ENCODE measurements at places on chromosomes 2 and 18.
A peak's percentile ranks its signal among the peaks of the same experiment; 100 is the strongest.

- DNase-seq, result no peak
Measured at GRCh38 chr18:2895391-2895790, 48.6 kb downstream of the EMILIN2 start.

GRCh38 chr2:179336782-179337534, 72.3 kb upstream of the SESTD1 start:
- DNase-seq, result no peak

DNA sequence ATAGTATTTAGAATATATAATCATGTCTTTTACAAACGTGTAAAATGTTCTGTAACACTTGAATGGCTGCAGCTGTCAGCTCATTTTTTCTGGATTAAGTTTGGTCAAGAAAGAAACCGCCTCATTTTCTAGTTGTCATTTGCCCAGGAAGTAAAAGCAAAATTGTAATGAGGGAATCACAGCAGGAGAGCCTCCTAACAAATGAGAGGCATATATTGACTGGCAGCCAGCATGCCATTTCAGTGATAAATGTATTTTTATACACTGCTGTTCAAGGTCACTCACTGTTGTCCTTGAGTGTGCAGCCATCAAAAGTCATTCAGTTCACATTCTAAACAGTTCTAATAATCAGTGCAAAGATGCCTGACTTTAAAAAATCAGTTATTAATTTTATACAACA, 144.3 kb upstream of the BOD1L2 start:
- no peak for DNase-seq

GRCh38 chr2:37189452-37190153, 1.1 kb upstream of the SULT6B1 start:
- DNase-seq, result no peak

DNA sequence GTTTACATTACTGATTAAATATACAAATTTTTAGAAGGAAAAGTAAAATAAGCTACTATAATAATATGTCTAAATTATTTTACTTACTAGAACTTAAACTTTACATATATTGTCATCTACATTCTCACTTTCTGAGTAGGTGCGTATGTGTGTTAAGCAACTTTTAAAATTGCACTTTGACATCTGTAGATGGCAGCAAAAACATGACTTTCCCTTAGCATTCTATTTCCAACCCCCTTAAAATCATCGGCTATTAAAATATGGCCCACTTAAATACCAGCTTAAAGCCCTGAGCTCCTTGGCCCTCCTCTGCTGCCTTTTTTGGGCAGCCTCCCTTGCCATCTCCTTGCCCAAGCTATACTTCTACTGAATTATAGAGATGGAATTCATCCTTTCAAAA, 78.0 kb downstream of the UPP2 start:
- DNase-seq, result peak; percentile 12

DNA sequence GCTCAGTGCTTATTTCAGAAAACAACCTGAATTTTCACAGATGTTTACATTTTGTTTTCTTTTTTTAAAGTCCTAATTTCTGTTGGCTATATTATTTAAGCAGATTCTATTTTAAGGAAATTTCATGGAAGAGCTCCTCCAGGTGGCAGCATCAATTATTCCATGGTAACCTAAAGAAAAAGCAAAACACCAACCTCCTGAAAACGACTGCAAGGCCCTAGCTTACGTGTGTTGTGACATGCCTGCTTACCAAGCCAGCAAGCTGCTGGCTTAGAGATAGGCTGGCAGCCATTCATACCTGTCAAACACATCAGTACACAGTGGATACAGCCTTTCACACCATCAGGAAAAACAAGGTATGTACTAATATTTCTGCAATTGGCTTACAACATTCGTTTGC, 64.9 kb downstream of the LPIN2 start:
- no peak for DNase-seq

DNA sequence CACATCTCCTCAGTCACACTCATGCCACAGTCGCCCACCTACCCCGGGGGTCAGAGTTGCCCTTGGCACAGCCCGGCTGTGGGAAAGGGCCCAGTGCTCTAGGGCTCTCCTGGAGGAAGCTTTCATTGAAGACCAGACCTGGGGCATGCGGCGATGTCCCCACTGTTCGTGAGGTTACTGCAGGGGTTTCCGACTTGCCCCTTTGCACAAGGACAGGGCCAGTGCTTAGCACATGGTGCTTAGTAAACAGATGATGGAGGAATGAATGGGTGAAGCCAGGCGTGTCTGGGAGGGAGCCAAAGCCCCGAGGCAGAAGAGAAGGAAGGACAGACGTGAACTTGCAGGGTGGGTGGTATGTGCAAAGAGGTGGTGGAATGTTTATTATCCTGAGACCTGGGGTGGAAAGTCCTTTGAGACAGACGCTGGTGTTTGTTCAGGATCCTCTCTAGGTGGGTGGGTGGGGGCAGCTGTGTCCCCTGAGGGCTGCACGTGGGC, 205.9 kb upstream of the ARL4C start:
- DNase-seq, result no peak

GRCh38 chr2:217444932-217445331, 557.9 kb downstream of the TNS1 start:
- no peak for DNase-seq

DNA sequence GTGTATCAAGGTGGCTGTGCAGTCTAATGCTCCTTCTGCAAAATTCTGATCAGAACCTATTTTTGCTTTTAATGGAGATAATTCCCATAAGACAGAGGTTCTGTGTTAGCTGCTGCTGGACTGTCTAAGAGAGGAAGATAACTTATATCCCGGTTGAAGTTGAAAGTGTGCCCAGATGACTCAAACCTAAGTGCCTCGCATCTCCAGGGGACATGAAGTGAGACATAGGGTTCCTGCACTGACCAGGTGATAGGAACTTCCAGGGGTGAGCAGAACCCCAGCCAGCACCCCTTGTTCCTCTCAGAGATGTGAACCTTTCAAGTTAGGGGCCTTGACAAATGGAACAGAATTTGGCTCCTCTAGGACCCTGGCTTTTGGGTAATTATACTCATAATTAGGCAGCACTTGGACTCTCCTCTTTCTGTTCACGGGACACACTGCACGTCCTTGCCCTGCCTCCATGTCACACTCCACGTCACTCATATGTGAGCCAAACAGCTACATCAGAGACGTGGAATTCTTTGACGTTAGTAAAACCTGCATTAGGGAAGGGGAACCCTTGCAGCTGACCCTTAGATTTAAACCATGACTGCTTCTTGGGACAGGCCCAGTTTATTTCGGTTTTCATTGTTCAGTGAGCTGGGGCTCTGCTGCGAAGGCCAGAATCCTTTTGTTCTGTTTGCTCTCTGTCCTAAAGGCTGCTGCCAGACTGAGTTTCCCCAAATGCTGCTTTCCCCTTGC, 104.5 kb upstream of the ALPP start:
- DNase-seq, result no peak

- DNase-seq, result no peak
Measured at GRCh38 chr2:128384956-128385355, 66.3 kb upstream of the HS6ST1 start.

GRCh38 chr18:62101321-62101721, 85.5 kb downstream of the PIGN start:
- DNase-seq, result no peak

- no peak for DNase-seq
Measured at GRCh38 chr2:229591611-229592010, 122.7 kb downstream of the DNER start.

DNA sequence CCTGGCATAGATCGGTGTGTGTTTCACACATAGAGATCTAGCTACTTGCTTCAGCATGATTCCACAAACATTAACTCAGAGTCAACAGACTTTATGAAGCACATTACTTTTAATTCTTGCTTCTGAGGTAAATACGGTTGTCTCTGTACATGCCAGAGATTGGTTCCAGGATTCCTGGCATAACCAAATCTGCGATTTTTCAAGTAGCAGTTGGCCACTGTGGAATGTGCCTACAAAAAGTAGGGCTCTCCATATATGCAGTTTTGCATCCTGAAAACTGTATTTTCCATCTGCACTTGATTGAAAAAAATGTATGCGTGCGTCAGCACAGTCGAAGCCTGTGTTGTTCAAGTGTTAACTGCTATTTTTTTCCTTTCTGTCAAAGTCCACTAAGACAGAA, 85.0 kb downstream of the ZAP70 start:
- DNase-seq, result no peak

- peak; percentile 51 for DNase-seq
Measured at GRCh38 chr2:27573452-27573851, 9.4 kb upstream of the ZNF512 start.

DNA sequence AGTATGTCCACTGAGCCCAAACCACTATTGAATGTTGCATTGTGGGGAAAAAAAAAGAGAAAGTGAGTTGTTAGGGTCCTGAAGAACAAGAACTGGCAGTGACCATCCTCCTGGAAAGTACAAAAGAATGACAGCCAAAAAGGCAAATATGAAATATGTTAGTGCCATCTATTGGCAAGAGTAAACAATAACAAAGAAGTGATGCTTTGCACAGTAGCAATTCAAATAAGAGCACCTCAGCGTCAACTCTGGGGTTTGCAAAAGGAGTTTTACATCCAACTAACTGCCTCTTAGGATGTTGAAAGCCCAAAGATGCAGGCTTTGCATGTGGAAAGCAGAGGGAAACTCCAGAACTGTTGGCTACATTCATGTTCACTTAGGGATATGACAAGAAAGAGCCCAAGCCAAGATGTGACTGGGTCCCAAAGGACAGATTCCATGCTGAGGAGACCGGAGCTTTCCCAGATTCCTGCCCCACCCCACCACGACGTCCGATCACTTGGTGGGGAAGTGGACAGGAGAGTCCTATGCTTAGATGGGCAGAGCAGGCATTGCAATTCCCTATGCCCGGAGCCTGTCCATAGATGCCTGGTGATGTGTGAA, 15.6 kb downstream of the TRABD2A start:
- DNase-seq, result no peak

GRCh38 chr2:38480617-38481016, 103.5 kb upstream of the ATL2 start:
- no peak for DNase-seq

DNA sequence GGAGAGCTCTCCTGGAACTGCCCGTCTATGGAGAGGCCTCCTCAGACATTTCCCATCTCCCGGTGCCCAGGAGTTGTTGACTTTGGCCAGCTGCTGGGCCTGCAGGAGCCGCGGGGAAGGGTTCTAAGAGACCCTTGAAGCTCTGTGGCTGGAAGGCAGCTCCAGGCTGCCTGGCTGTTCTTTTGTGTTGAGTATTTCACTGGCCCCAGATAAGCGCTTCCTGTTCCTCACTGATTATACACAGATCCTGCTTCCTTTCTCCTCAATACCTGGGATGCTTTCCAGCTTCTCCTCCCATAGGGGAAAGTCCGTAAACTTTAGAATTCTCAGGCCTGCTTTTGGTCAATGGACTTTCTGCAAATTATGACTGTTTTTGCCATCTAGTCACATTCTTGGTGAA, 57.8 kb downstream of the TGOLN2 start:
- DNase-seq, result no peak

DNA sequence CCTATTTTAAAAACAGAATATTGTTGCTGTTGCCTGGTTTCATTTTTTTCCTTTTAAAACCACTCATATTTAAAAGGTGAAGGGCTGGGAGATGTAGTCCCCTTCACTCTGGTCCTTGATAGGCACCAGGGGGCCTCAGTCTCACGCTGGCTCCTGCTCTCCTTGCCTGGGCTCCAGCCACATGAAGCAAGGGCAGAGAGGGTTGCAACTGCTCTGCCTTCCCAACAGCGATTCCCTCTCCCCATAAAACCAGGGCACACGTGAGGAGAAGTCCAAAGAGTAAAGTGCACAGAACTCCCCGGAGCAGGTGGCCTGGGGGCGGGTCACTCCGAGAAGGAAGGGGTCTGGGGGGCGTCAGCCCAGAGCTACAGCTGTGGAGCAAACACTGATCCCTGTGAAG, 12.8 kb downstream of the TMEM127 start:
- no peak for DNase-seq

DNA sequence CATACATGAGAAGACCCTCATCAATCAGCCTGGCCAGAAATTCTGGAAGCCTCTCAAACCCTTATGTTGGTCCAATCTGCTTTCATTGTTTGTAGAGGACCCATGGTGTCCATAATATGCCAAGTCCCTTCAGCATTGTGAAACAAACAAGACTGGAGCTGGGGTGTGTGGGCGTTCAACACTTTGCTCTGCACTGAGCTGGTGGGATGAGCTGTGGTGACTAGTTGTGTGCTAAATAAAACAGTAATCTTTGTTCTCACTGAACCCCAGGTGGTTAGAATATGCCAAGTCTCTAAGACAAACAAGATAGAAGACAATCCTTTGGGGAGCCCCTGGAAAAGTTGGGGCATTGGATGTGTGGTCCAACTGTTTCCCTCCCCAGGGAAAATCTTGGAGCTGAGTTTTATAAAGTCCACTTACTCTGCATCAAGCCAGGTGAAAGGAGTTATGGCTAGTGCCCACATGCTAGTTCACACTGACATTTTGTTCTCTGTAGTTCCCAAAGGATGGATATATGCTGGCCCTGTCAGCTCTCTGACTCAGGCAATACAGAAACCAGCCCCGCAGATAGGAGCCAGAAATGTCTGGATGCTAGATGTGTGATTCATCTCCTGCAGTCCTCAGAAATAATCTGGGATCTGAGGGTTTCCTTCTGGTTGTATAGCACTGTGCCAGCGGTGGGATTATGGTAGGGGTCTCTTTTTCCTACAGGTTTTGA, 260.2 kb downstream of the TMX3 start:
- DNase-seq, result no peak

- DNase-seq, result no peak
Measured at GRCh38 chr2:9629222-9630116, 1.3 kb downstream of the YWHAQ start.

DNA sequence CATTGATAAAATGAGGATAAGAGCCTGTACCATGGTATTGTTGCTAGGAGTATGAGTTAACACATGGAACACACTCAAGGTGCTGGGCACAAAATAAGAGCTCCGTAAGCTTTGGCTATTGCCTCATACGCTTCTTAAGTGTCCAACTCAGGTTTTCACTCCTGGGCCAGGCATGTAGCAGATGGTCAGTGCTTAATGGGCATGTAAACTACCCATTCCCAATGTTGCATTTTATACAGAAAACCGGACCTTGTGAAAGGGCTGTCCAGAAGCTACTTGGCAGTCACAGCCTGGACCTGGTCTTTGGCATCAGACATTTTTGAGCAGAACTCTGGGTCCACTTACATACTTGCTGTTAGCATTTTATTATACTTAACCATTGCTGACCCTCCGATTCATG, 26.9 kb downstream of the MGAT5 start:
- DNase-seq, result no peak
